ENCODE measurements at places on chromosomes 5 and 9.

DNA sequence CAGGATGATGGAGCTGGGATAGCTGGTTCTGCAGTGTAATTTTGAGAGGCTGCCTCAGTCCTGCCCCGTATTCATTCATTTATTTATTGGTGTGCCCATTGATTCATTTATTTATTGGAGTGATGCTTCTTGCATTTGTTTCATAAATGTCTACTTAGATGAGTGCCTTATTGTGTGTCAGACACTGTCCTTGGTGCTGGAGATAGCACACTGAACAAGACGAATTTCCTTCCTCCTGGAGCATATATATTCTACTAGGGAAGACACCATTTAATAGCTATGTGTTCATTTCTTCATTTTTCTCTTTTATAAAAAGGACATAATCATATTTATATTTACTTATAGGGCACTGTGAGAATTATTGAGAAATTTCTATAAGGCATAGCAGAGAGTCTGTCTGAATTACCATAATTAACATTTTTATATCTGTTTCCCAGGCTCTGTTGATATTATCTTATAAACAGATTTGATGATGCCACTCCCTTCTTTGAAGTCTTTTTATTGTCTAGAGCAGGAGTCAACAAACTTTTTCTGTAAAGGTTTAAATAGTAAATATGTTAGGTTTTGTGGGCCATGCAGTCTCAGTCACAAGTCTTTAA is 433.9 kb upstream of the ZNF608 start:
- DNase-seq = peak; percentile 24

GRCh38 chr5:1034421-1034905 is 25.9 kb downstream of the NKD2 start:
- DNase-seq = no peak

- no peak for DNase-seq
Observed at GRCh38 chr5:166595274-166595951, 1696.0 kb upstream of the WWC1 start.

DNA sequence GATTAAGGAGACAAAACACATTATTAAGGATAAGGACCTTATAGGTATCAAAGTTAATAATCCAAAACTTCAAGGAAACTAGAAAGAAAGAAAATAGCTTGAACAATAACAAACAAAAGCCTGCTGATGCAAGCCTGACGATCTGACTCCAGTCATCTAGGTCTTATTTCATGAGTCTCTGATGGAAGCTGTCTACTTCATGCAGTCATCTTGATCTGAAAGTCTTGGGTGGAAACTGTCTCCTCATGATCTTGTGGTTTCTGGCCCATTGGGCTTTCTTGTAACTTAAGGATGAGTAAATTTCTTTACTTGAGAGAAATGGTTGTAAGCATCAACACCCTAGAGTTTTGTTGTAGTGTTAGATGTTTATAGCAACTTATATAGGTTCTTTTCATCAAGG is 20.6 kb upstream of the PSIP1 start:
- DNase-seq = no peak

DNA sequence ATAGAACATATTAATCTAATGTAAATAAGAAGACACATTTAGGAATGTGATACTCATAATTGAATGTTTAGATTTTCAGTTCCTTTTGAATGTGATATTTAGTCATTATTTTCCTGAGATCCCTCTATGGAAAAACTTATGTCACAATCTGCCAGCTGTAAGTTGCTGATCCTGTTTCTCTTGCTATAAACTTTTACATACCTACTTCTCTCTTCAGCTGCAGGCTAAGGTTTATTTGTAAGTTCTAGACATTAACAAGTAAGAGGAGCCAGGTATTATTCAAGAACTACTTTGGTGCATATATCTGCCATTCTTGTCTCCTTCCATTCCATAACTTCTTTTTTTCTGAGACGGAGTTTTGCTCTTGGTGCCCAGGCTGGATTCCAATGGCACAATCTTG is 462.4 kb downstream of the PRR16 start:
- DNase-seq = no peak

GRCh38 chr5:145965804-145966203 is 29.4 kb downstream of the SH3RF2 start:
- DNase-seq = no peak

DNA sequence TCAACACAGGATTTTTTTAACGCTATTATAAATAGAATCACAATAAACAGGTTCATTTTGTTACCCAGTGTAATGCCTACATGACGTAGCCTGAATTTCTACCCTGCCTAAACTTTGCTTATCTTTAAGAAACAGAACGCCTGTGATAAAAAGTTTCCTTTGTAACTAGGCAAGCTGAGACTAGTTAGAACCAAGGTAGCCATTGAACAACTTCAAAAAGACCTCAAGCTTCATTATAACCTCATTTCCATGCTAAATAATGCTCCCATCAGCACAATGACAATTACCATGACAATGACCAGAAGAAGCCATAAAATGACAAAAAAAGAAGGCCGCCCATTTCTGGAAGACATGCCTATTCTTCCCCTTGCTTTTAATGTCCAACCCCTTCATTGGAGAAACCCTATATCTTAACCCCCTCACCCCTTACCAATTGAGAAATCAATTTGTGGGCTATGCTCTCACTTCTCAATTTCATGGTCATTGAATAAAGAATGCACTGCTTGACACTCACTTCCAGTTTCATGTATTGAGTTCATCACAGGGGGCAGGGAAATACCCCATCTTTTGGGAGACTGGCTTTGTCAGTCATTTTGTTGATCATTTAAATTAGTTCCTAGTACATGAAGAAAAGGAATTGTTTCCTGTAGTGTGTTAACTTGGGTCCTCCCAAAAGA is 276.8 kb downstream of the MCTP1 start:
- no peak for DNase-seq

Measured in fibroblast of upper back skin (primary cell).